ENCODE measurements at places on chromosomes 7 and 10.

DNA sequence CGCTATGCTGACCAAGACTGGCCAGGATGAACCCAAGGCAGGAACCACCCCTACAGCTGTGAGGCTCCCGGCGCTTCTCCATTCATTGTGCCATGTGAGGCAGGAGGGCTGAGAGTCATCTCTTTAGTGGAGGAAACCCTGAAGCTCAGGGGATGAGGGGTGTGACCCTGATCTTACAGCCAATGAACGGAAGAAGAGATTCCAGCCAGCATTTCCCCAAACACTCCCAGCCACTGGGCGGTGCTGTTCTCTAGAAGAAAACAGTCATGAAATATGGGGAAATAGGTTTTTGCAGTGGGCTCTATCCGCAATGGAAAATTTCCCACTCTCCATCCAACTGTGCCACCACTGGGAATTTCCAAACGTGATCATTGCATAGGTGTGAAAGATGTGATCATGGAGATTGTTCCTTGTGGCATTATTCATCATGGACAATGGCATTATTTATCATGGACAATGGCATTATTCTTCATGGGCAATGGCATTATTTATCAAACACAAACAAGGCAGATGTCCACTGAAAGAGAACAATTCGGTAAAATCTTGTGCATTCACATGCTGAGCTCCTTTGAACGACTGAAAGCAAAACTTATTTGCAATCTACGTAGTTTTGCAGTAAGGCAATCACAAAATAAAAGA is 14.0 kb upstream of the SLC18A2 start:
- DNase-seq, result no peak

- no peak for DNase-seq
These were observed 81.5 kb upstream of the VIPR2 start for GRCh38 chr7:159226011-159226702.

GRCh38 chr10:20058135-20058534 is 241.9 kb downstream of the PLXDC2 start:
- DNase-seq, result no peak

- DNase-seq, result no peak
These were observed 50.4 kb downstream of the NRAP start for GRCh38 chr10:113613427-113613826.

DNA sequence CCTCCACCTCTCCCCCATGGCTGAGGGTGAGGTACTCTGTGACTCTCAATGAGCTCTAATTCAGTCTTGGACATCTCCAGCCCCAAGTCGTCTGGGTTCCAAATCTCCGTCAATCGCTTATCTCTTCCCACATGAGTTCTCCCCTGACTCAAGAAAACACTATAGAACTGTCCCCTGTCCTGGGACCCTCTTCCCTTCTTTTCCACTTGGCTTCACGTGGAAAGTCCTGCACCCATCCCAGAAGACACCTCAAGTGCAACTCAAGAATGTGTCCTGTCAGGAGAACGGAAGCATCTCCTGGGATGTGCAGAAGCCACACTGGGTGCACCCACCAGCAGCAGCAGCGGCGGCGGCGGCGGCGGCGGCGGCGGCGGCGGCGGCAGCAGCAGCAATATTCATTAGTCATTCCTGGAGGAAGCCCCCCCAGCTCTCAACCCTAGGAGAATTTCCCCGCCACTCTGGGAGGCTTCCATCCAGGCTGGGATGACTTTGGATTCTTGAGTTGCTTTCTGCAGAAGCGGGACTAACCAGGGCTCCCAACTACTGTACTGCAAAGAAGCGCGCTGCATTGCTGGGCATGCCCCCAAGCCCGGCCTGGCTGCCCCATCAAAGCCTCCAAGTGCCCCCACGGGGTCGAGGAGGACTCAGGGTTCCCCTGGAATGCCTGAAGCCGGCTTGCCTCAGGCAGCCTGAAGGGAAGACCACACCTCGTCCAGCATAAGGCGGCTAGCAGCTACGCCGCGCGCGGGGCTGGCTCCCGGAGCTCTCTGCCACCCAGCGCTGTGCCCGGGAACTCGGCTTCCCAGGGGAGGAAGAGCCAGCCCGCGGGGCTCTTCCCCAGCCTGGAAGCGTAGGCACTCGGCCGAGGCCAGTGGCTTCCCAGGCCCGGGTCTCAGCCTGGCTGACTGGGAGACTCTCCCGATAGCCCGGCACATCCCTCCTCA is 1.0 kb downstream of the CRTAC1 start:
- DNase-seq, result peak; percentile 29

DNA sequence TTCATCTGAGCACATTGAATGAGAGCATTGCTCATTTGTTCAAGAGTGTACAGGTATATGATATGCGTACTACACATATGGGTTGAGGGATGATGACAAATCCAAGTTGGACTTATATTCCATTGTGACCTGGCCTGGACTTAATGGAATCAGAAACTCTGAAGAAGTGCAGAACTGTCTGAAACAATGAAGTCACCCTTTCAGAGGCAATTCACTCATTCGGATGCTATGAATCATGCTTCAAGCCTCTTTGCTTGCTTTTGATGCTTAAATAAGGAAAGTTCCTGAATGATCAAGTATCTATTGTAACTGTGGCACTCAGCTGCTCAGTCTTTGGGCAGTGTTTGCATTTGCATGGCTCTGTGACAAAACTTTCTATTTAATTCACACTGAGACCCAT is 93.4 kb downstream of the ZNF365 start:
- DNase-seq, result no peak

- peak; percentile 59 for DNase-seq
These were observed 750 bp downstream of the ZNF398 start for GRCh38 chr7:149147752-149148653.

DNA sequence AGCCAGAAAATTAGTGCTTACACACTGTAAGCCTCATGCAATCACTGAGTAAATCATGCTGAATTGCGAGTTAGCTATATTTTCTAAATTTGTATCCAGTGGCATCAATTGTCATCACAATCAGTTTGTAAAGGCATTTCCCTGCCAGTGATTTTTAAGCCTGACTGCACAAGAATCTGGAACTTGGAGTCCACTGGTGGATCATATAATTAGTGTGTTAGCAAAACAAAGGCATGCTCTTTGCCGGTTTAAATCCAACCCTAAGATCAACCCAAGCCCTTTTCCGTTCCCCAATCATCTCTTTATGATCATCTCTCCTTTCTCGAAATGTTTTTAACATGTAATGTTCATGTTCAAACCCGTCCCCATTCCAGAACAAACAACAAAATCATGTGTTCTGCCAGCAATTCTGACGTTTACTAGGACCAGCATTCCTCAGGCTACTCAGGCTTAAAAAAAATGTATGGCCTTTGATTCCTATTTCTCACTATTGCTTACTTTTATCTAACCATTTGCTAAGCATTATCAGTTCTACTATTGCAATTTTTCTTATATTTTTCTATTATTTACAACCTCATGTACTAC is 649.2 kb downstream of the SORCS1 start:
- DNase-seq, result no peak

- peak; percentile 56 for DNase-seq
These were observed 33.2 kb downstream of the WBP1L start for GRCh38 chr10:102776779-102777456.

GRCh38 chr7:44764665-44765578 is 16.3 kb downstream of the ZMIZ2 start:
- DNase-seq, result no peak

DNA sequence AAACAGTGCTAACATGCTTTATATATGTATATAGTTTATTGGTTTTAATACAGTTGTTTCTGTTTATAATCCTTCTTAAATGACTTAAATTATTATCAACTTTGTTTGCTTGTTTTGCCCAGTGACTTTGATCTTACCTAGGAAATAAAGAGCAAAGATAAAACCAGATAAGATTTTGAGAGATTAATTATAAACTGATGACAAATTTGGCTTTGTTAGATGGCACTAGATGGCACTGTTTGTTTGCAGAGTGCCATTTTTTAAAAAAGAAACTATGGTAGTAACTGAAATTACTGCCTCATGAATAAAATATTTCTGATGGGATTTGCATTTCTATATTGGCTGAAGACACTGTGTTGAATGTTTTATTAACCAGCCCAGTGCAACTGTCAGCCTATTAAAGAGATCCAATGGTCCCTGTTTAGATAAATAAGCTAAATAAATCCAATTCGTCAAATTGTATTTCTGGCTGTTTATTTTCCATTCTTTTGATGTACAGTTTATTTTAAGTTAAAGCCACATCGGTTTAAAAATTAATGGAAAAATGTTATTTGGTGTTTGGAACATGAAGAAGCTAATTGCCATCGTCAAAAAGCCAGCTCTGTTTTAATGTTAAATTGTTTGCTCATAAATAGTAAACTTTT is 28.7 kb downstream of the VTI1A start:
- DNase-seq, result no peak

- DNase-seq, result no peak
These were observed 93.5 kb downstream of the TNS3 start for GRCh38 chr7:47488201-47488968.

DNA sequence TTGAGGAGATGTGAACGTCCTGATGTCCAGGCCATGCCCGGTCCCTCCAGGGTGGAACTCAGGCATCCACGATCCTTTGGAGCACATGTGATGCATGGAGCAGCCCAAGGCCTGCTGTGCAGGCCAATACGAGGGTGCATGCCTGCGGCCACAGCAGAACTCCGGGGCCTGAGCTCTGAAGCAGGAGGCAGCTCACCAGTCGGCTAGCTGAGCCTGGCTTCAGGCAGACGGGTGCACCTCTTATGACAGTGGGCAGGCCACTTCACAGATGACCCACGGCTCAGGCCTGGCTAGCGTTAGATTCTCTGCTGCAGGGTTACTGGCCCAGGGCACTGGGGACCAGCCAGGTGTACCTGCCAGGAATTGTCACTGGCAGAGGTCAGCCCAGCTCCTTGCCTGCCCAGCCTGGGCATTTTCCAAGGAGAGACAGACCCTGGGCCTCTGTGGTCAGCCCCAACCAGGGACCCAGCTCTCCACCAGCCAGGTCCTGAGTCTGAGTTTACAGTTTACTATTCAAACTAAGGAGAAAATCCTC is 29.6 kb upstream of the INPP5A start:
- DNase-seq, result no peak

- no peak for DNase-seq
These were observed 21.7 kb upstream of the JAKMIP3 start for GRCh38 chr10:132043861-132044695.

DNA sequence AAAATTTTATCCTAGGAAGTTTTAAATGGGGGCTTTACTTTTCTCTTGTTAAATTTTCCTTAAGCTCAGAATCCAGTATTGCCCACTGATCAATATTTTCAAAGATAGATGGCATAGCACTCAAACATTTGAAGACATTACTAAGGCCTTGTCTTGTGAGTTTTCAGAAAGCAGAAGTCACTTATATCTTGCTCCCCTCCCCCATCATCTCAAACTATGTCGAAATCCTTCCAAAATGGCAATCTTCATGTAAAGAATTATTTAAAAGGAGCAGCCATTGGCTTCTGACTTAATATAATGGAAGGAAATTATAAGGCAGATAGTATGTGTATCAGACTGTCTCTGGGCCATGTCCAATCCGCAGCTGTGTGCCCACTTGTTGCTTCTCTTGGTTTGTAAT is 553.5 kb upstream of the C7orf33 start:
- DNase-seq, result no peak

DNA sequence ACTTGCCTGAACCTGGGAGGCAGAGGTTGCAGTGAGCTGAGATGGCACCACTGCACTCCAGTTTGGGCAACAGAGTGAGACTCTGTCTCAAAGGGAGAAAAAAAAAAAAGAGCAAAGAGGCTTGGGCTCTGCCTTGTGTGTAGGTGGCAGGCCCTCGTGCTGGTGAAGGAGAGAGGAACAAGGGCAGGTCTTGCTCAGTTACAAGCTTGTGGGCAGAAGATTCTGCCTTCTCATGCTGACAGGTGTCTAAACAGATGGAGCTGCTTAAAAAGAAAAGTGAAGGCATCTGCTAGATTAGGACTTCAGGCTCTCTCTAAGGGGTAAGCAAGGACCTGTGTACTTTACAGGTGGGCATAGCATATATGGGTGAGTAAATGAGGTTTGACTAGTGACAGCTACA is 65.5 kb upstream of the TRIM8 start:
- no peak for DNase-seq

GRCh38 chr7:89798599-89798996 is 355.7 kb upstream of the STEAP1 start:
- no peak for DNase-seq

DNA sequence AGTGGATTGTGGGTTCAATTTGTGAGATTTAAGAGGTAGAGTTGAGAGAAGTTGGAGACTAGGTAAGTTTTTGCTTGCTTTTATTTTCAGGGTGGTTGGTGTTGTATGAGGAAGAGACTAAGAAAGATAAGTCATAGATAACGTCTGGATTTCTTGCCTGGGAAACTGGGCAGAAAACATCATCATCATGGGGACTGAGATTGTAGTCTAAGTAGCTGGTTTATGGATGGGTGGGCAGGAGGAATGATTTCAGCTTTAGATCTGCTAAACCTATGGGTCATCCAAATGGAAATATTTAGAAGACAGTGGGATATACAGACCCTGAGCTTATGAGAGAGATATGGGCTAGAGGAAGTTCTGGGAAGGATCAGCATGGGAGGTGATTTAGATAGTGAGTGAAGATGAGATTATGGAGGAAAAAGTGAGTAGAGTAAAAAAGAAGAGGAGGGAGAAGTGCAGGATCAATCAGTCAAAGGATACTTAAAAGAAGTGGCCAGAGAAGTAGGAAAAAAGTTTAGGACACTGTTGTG is 169.8 kb downstream of the WNT2 start:
- DNase-seq, result no peak

GRCh38 chr10:6221971-6222751 is 19.4 kb downstream of the PFKFB3 start:
- DNase-seq, result no peak

GRCh38 chr7:138563808-138564207 is 103.7 kb downstream of the TRIM24 start:
- no peak for DNase-seq

DNA sequence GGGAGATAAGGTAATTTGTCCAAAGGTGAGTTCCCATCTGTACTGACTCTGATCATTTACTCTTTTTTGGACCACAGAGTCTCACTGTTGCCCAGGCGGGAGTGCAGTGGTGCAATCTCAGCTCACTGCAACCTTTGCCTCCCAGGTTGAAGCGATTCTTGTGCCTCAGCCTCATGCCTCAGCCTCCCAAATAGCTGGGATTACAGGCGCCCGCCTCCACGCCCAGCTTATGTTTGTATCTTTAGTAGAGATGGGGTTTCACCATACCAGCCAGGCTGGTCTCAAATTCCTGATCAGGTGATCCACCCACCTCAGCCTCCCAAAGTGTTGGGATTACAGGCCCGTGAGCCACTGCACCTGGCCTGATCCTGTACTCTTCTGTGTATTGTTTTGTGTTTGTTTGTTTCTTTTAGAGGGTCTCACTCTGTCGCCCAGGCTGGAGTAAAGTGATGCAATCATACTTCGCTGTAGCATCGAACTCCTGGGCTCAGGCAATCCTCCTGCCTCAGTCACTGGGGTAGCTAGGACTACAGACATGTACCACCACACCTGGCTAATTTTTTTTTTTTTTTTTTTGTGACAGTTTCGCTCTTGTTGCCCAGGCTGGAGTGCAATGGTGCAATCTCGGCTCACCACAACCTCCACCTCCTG is 2.4 kb downstream of the NOLC1 start:
- no peak for DNase-seq

Measured in neuronal stem cell (in vitro differentiated cells).